ENCODE measurements at places on chromosomes 4 and X.

- DNase-seq: no peak
Observed at GRCh38 chr4:1084796-1085403, 28.5 kb downstream of the RNF212 start.

- DNase-seq: no peak
Observed at GRCh38 chr4:16120720-16121119, 36.9 kb upstream of the PROM1 start.

DNA sequence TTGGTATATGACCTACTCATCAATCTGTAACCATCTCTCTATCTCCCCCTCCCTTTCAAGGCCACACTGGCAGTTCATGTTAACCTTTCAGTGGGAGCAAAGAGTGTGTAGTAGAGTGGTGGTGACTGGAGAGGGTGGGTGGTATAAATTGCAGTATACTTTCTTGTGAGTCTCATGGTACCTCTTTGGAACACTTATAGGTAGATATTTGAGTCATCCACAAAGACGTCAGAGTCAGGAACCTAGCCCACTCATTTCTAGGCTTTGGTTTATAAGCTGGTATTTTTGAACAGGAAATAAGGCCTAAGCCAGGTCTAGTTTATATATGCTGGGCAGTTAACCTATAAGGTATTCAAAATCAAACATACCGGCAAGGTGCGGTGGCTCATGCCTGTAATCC is 36.3 kb downstream of the RLIM start:
- DNase-seq: no peak

DNA sequence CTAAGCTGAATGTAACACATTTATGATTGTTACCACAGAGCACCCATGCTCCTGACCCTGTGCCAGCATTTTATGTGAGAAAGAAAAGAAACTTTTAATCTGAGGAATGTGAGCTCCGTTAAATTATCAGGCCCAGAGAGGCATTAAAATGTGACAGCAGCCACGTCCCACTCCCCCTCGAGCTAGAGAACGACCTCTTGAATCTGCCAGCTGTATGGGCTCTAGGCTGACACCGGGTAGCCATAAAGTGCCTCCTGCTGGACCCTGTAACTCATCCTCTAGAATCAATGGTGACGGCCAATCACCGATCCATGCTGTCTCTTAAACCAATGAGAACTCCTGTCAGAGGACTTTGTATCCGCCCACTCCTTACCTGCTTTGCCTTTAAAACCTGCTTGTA is 110.2 kb upstream of the ADRA2C start:
- DNase-seq: no peak

GRCh38 chrX:151505796-151506195 is 57.7 kb upstream of the PASD1 start:
- DNase-seq: no peak

- DNase-seq: no peak
Observed at GRCh38 chr4:84925558-84925957, 40.9 kb downstream of the WDFY3 start.

DNA sequence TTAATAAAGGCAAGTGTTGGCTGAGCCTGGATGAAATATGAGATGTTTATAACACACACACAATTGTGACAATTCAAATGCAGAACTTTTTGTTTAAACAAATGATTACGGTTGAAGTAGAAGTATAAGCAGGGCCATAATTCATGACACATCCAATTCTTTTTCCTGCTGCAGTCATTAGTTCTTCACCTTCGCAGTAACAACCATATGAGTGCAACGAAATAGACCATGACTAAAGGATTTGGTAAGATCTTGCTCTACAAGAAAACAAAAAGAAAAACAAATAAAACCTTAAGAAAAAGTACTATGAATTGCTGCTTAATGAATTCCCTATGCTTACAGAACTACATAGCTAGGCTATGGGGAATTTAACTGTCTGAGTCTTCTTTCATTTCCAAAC is 13.9 kb upstream of the BMPR1B start:
- no peak for DNase-seq

GRCh38 chr4:55546506-55546755 is 278 bp downstream of the CLOCK start:
- peak; percentile 28 for DNase-seq

DNA sequence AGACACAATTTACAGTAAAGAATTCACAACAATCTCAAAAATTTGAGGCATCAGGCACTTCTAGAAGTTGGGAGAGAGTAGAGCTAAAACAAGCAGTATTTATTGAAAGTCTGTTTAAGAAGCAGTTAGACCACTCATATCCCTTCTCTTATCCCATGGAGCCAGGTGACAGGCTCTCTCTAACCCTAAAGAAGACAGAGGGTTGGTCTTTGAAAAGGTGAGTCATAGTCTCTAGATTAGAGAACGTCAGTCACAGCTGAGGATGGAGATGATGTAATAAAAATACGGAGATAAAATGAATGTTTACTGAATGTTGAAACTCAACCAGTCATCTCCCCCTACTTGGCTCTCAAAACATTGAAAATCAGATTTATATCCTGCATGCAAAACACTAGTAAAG is 223.8 kb downstream of the CHIC2 start:
- DNase-seq: no peak

DNA sequence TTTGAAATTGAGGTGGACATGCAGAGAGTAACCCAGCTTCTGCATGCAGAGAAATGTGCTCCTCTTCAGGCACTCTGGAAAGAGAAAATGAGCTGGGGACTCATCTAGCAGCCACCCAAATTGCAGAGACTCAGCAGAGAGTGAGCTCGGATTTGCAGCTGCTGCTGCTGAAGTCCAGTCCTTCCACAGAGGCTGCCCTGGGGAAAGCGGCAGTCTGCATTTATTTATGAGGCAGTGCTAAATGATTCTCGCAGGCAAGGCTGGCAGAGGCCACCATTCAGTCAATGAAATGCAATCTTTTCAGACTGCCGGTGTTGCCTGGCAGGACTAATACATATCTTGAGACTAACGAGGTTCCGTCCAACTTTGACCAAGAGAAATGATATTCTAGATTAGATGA is 404.8 kb downstream of the NLGN4X start:
- no peak for DNase-seq

GRCh38 chr4:75655562-75655961 is 17.6 kb downstream of the G3BP2 start:
- DNase-seq: no peak

- DNase-seq: no peak
Observed at GRCh38 chrX:17846045-17846444, 15.1 kb downstream of the RAI2 start.
